ENCODE measurements at places on chromosomes 16 and 17.

DNA sequence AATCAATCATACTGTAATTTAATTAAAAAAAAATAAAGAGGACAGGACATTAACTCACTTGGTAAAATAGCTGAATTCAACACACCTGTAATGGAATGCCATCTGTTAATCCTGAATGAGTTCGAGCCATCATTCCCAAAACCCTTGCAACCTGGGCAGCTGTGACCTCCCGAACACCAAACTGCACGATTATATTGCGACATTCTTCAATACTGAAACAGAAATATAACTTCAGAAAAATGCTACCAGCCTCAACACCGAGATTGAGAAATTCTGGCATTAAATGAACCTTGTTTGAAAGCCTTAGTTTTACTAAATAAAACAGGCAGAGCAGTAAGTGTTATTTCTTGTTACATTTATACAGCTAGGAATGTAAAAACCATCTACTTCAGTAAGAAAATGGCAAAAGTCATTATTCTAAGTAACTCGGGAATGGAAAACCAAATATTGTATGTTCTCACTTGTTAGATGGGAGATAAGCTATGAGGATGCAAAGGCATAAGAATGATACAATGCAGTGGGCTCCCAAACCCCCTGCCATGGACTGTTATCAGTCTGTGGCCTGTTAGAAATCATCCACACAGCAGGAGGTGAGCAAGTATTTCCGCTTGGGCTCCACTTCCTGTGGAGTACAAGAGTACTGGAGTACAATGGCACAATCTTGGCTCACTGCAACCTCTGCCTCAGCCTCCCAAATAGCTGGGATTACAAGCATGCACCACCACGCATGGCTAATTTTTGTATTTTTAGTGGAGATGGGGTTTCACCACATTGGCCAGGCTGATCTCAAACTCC, 46.5 kb downstream of the CNOT1 start:
- no peak for DNase-seq

GRCh38 chr17:40542558-40543411, 22.5 kb downstream of the CCR7 start:
- no peak for DNase-seq

DNA sequence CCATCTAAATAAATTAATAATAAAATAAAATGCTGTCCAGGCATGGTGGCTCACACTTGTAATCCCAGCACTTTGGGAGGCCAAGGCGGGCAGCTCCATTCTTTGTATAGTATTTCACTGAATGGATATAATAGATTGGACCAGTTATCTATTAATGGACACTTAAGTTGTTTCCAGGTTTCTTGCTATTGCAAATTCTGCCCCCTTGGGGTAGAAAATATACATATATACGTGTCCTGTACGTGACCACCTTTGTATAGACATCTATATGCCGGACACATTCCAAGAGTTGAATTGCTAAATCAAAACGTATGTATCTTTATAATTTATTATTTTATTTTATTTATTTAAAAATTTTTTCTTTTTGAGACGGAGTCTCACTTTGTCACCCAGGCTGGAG, 3.9 kb upstream of the EXOC7 start:
- no peak for DNase-seq

- no peak for DNase-seq
Measured at GRCh38 chr17:27567563-27567859, 63.5 kb upstream of the LGALS9 start.

DNA sequence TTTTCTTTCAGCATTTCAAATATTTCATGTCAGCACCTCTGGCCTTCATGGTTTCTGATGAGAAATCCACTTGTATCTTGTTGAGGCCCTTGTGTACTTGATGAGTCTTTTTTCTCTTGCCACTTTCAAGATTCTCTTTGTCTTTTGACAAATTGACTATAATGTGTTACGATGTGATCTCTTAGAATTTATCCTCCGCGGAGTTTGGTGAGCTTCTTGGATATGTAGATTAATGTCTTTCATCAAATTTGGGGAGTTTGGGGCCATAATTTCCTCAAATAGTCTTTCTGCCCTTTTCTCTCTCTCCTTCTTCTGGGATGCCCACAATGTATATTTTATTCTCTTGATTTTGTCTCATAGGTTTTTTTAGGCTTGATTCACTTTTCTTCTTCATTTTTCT, 96.0 kb downstream of the CHD9 start:
- no peak for DNase-seq

DNA sequence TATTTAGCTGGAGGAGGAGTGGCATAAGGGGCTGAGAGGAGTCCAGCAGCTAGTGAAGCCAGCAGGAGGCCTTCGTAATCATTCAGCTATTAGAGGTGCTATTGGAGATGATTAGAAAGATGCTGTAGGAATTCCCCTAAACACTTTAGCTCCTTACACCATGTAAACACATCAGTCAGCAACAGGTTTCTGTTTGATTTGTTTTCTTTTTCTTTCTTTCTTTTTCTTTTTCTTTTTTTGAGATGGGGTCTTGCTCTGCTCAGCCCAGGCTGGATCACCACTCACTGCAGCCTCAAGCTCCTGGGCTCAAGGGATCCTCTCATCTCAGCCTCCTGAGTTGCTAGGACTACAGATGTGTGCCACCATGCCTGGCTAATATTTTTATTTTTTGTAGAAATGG, 10.6 kb upstream of the SEPHS2 start:
- DNase-seq, result no peak

DNA sequence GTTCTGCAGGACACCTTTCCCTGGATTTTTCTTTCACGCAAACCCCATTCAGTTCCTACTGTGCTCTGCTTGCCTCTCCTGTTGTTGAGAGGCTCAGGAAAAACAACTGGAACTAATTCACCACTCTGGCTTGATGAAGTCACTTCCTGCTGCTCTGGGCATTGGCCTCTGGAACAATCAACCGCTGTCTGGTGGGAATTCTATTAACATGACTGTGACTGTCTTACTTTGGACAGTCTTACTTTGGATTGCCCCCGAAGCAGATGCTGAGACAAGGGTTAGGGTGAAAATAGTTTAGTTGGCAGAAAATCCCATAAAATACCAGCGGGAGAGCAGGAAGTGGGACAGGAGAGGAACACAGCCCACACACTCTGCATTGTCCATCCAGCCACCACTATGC, 90.0 kb upstream of the HSBP1 start:
- DNase-seq, result no peak

DNA sequence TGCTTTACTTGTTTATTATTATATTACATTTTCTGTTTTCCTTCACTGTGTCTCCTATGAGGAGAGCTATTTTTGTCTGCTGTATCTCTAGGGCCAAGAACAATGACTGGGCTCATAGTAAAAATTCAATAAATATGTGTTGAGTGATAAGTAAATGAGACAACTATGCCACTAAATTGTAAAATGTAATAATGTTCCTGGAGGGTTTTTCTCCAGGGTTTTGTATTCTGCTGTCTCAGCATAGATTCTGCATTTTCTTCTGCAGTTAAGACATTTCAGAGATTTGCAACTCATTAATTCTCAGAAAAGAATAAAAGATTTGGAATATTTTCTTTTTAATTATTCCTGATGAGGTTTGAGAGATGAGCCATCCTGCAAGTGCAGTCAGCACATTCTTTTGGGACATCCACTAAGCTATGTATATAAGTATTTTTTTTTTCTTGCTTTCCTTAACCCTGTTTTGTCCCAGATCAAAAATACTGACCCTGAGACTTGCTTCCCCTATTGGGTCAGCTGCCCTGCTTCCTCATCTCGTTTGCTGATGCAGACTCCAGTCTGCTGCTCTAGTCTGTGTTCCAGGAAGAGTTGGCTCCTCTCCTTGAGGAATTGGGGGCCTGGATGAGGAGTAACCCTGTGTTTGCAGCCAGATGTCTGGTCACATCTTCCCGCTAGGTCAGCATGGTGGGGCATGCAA, 122.9 kb downstream of the ABCA8 start:
- no peak for DNase-seq

- peak; percentile 43 for DNase-seq
Measured at GRCh38 chr16:80804056-80804525, 307 bp downstream of the CDYL2 start.

DNA sequence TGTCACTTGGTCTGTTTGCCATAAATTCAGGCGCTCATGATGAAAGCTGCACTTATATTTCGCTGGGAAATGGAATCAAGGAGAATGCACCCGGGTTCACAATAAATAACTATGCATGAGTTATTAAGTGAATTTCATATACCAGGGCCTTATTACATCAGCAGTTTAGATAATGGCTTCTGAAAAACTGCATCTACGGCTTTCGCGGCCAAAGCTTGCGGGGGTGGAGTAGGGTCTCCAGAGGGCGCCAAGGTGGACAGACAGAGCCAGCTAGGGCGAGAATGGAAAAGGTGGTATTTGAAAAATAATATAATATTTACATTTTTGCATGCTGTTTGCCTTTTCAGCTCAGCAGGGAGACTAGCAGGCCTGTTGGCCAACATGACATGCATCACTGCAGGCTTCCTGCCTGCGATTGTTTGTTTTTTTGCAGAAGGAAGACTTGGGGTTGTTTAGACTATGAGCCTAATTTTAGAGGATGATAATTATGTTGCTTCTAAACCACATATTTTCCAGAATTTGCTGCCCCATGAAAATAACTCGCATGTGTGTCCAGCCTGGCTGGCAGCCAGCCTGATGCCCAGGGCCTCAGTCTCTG, 173.8 kb upstream of the IRX3 start:
- no peak for DNase-seq

- DNase-seq, result no peak
Measured at GRCh38 chr16:28182183-28182582, 29.6 kb downstream of the XPO6 start.

DNA sequence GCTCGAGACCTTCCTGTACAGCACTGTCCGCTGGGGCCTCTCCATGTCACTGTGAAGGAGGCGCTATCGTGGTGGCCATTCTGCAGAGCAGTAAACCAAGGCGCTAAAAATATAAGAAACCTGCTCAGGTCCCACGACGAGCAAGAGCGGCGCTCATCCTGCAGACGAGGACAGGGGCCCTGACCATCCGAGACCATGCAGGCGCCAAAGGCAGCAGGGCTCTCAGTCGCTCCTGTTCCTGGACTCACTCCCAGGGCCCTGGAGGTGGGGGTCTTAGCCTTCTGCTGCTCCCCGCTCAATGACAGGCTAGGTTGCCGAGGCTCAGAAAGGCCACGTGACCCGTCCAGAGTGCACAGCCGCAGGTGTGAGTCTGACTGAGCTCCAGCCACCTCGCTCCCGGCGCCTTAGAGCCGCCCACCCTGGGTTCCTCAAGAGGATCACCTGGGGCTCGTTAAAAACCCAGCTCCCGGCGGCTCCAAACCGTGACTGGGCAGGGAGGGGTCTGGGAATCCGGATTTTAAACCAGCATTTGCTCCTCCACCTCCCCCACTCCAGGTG, 509 bp upstream of the ATP2C2 start:
- no peak for DNase-seq

DNA sequence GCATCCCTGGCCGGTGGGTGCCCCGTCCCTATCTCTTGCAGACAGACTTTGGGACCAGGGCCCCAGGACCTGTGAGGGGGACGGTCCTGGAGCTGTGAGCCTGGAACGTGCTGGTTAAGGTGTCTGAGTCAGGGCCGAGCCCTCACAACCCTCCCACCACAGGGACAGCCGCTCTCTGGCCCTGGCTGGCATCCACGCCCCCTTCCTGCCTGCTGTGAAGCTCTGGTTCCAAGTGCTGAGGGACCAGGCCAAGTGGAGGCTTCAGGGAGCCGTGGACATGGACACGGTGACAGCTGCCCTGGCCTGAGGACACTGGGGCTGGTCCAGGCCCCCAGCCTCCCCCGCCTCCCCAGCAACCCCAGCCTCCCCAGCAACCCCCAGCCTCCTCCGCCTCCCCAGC, 6.6 kb downstream of the TSR3 start:
- no peak for DNase-seq

- DNase-seq, result no peak
Measured at GRCh38 chr16:12310286-12310685, 333.8 kb downstream of the SNX29 start.

DNA sequence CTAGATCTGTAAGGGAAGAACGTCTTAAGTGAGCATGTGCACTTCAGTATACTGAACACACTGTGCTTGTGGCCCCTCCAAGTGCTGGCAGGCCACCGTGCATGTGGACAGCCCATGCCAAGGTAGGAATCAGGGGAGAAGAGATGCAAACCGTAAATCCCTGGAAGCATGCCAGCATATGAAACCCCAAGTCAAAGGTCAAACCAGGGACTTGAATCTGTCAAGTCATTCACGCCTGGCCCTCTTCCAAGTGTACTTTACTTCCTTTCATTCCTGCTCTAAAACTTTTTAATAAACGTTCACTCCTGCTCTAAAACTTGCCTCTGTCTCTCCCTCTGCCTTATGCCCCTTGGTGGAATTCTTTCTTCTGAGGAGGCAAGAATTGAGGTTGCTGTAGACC, 2.8 kb upstream of the ATXN2L start:
- DNase-seq, result no peak

- no peak for DNase-seq
Measured at GRCh38 chr17:74981318-74981978, 6.0 kb upstream of the CDR2L start.
